ENCODE measurements at places on chromosomes 2 and 18.
A peak's percentile ranks its signal among the peaks of the same experiment; 100 is the strongest.

- no peak for DNase-seq
Observed at GRCh38 chr18:58947136-58947732, 82.6 kb downstream of the ZNF532 start.

- peak; percentile 80 for DNase-seq
Observed at GRCh38 chr2:101827246-101827645, 129.7 kb downstream of the MAP4K4 start.

GRCh38 chr2:207750876-207751275 lies 18.8 kb downstream of the FZD5 start:
- DNase-seq, result no peak

DNA sequence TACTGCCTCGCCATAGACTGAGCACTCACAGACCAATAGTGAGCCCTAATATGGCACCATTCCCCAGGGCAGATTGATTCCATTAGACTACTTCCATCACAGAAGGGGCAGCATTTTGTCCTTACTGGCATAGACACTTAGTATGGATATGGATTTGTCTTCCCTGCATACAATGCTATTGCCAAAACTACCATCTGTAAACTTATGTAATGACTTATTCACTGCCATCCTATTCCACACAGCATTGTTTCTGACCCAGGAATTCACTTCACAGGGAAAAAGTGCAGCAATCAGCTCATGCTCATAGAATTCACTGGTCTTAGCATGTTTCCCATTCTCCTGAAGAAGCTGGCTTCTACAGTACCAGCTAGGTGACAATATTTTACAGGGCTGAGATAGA lies 179.0 kb downstream of the PPP1R1C start:
- no peak for DNase-seq

- no peak for DNase-seq
Observed at GRCh38 chr2:159175182-159175581, 111.3 kb downstream of the WDSUB1 start.

DNA sequence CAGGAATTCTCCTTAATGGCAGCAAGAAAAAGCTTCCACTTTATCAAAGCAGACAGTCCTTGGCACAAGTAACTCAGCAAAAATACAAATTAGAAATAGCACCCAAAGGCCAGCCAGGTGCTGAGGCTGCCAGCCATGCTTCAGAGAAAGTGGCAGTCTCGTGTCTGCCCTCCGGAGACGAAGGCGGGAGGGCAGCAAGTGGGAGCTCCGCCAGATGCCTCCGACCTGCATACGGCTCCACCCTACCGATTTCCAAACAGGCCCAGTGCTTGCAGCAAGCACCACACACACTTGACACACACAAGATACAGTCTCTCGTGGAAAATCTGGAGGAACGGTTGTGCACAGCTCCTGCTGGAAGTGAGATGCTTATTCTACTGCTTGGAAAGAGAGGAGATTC lies 134.9 kb upstream of the REV1 start:
- no peak for DNase-seq

DNA sequence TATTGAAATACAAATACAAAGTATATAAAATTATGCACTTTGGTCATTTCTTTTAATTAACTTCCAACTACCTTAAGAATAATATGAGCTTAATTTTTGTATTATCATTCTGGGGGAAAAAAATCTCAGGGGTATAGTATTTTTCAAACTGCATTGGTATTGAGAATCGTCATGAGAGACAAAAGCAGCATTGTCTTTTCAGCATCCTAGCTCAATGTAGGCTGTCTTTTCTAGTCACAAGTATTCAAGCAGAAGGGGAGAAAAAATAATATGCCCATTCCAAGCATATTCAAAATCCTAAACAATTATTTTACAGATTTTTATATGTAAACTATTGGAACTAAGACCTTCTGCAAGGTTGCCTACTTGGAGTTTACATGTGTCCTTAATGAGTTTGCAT lies 693.3 kb downstream of the LRP1B start:
- DNase-seq, result no peak

- DNase-seq, result peak; percentile 69
Observed at GRCh38 chr2:160228141-160228917, 28.3 kb upstream of the ITGB6 start.

GRCh38 chr2:99470957-99471356 lies 18.9 kb downstream of the REV1 start:
- DNase-seq, result no peak

- DNase-seq, result no peak
Observed at GRCh38 chr2:174856447-174856846, 92.2 kb upstream of the CHRNA1 start.

- DNase-seq, result no peak
Observed at GRCh38 chr2:10002681-10003080, 40.7 kb upstream of the KLF11 start.

- no peak for DNase-seq
Observed at GRCh38 chr2:15427987-15428386, 133.1 kb downstream of the NBAS start.

- DNase-seq, result peak; percentile 27
Observed at GRCh38 chr2:8229546-8229986, 452.3 kb upstream of the ID2 start.

DNA sequence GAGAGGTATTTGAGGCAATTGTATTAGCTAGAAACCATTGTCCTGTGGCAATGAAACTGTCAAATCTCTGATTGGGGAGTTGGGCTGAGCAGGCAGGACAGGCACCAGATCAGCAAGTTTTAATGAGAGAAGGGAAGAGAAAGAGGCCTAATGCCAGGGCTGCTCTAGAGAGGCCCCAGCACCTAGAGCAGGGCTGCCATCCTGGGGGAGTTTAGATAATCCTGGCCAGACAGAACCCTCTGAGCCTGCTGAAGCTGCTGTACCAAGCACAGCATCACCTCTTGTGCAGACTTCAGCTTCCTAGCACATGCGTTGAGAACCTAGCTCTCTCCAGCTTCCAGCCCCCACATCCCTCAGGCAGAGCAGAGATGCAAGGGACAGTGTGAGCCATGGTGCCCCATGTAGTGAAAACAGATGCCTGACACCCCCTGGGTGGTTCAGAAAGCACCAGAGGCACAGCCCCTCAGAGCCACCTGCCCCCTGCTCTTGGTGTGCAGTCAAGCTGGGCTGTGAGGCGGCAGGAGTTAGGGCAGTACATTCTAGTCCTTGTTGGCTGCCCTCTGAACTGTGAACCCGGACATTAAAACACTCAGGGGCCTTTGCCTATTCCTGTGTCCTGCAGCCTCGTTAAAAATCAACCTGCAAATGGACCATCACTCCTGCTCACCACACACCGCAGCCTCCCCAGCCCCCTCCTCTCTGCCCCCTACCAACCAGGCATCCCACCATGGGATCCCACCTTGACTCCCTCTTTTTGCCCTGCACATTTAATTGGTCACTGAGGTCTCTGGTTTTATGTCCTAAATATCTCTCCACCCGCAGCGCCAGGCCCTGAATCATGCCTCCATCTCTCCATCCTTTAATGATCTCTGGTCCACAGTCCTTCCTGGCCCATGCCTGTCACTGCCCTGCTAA lies 52.7 kb downstream of the ADD2 start:
- DNase-seq, result no peak

GRCh38 chr18:58819051-58819450 lies 45.6 kb upstream of the ZNF532 start:
- DNase-seq, result no peak

GRCh38 chr2:162127422-162127821 lies 24.6 kb downstream of the GCG start:
- no peak for DNase-seq

- no peak for DNase-seq
Observed at GRCh38 chr2:156155319-156155718, 177.2 kb downstream of the NR4A2 start.

DNA sequence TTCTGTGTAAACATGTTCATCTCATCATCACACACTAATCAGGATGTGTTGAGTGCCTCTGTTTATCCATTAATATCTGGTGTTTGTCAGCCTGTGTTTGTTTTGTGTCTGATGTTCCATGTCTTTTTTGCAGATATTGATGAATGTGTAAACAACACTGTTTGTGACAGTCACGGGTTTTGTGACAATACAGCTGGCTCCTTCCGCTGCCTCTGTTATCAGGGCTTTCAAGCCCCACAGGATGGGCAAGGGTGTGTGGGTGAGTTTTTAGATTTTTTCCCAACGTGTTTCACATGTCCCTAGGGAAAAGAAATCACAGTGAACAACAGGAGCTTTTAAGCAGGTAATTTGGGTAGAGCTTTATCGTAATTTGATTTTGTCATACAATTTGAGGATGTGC lies 133.7 kb upstream of the RASGRP3 start:
- DNase-seq, result no peak

- DNase-seq, result no peak
Observed at GRCh38 chr2:2321200-2321540, 9.9 kb downstream of the MYT1L start.

GRCh38 chr18:37525262-37525585 lies 40.4 kb downstream of the CELF4 start:
- DNase-seq, result no peak

DNA sequence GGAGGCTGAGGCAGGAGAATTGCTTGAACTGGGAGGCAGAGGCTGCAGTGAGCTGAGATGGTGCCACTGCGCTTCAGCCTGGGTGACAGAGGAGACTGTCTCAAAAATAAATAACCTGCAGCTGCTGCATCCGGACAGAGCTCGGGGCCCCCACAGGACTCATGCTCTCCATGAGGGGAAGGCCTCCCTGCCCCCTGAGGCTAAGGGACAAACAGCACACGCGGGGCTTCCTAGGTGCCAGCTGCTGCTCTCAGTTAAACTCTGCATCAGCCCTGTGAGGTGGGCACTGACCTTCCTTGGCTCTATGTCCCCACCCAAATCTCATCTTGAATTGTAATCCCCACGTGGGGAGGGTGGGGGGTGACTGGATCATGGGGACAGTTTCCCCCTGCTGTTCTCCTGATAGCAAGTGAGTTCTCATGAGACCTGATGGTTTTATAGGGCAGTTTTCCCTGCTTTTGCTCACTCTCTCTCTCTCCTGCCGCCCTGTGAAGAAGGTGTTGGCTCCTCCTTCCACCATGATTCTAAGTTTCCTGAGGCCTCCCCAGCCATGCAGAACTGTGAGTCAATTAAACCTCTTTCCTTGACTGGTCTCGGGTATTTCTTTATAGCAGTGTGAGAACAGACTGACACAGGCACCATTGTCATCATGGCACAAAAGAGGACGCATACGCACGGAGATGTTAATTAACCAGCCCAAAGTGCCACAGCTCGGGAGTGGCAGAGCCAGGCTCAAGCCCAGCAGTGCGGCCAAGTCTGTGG lies 49.9 kb upstream of the TAF1B start:
- no peak for DNase-seq

DNA sequence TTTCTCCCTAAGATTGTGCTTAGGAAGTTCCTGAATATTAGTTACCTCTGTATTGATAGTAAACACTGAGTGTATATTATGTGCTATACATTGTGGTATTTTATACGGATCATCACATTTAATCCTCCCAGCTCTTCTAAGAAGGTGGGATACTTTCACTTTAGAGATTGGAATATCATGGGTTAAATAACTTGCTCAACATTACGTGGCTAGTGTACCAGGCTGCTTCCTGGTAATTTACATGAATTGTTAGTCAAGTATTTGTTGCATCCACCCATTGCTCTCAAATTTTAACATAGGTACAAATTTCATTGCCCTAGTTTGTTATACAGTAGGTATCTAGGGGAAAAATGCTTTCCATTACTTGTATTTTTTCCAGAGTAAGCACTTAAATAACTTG lies 21.4 kb downstream of the FAM98A start:
- no peak for DNase-seq

DNA sequence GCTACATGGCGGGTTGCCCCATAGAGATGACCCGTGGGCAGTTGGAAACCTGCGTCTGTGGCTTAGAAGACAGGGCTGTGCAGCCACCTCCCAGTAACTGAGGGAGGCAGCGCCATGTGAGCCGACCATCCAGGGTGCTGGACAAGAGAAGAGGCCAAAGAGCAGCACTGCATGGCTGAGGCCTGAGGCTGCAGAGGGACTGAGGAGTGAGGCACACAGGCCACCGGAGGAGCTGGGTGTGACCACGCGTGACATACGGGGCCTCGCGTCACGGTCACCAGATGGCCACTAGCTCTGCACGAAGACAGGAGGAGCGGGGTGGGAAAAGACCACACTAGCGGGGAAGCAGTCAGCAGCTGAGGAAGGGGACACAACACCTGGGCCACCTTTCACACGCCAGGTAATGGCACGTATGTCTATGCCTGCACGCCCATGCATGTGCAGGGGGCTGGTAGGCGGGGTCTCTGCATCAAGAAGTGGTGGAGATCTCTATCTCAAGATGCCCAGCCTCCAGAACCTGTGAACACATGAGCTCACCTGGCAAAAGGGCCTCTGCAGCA lies 61.4 kb downstream of the NDUFA10 start:
- no peak for DNase-seq

DNA sequence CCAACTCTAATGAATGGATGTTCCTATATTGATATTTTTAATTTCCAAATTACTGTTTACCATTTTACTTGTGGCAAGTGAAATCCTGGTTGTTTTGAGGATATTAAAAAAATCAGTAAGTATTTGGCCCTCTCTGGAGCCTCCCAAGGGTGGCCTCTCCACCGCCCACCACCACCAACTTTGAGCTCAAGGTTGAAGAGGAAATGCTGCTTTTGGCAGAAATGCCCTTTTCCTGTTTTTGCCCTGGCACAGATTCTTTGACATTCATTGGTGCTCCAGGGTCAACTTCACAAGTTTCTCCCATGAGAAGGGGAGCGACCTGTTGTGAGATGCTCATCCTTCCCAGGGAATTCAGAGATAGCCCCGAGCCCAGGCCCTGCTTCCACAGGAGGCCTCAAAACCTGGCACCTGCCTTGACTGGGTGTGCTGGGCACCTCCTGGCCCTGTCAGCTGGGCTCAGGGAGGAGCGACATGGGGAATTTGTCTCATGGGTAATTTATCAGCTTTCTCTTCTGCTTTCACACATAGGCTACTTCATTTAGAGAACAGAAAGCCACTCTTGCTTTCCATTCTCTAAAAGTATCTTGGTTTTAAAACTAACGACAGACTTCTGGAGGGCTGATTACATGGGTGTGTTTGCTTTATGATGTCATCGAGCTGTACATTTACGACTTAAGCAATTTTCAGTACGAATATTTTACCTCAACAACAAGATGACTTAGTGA lies 6.9 kb downstream of the CD8A start:
- DNase-seq, result no peak

- no peak for DNase-seq
Observed at GRCh38 chr2:216159144-216159543, 50.0 kb downstream of the XRCC5 start.

DNA sequence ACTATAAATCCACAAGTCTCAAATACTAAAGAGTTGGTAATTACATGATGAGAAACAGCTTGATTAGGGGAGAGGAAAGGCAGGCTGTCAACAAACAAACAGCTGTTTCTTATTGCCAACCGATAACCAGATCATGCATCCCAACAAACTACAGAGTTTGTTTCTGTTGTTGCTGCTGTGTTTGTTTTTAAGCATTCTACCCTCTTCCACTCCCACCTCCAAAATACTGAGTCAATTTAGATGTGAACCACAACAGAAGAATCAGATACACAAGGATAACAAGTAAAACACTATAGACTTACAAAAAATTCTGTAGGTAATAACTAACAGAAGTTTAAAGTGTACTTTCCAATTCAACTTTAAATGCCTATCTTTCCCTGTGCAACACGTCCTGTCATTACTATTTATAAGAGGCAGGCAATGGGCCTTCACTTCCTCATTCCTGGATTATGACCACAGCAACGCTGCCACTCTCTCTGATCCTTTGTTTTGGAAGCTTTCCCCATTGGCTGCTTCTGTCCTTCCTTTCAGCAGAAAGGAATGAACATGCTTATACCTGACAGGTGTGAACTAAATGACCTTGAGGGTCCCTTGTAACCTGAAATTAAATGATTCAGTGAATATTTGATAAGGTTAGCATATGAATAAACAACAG lies 152.0 kb downstream of the SRBD1 start:
- peak; percentile 53 for DNase-seq

Measured in hepatocyte (in vitro differentiated cells).